Naive thymus-derived CD4-positive, alpha-beta T cell (primary cell): ENCODE measurements at places on chromosomes 16 and 17.

- peak; percentile 62 for DNase-seq
Measured at GRCh38 chr16:30651124-30652004, 604 bp downstream of the PRR14 start.

- DNase-seq, result no peak
Measured at GRCh38 chr17:56978441-56979090, 635 bp downstream of the SCPEP1 start.

DNA sequence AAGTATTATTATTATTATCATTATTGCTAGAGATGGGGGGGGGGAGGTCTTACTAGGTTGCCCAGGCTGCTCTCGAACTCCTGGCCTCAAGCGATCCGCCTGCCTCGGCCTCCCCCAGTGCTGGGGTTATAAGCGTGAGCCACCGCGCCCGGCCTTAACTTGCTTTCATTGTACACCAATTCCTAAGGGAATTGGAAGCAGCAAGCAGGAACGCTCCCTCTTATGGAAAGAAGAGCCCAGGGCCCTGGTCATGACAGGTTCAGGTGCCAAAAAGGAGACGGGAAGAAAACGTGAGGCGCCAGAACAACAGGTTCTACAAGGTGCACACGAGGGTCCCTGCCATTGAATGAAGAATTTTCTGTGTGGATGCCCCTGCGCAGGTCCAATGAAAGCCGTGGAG, 540 bp upstream of the RPL38 start:
- DNase-seq, result no peak

DNA sequence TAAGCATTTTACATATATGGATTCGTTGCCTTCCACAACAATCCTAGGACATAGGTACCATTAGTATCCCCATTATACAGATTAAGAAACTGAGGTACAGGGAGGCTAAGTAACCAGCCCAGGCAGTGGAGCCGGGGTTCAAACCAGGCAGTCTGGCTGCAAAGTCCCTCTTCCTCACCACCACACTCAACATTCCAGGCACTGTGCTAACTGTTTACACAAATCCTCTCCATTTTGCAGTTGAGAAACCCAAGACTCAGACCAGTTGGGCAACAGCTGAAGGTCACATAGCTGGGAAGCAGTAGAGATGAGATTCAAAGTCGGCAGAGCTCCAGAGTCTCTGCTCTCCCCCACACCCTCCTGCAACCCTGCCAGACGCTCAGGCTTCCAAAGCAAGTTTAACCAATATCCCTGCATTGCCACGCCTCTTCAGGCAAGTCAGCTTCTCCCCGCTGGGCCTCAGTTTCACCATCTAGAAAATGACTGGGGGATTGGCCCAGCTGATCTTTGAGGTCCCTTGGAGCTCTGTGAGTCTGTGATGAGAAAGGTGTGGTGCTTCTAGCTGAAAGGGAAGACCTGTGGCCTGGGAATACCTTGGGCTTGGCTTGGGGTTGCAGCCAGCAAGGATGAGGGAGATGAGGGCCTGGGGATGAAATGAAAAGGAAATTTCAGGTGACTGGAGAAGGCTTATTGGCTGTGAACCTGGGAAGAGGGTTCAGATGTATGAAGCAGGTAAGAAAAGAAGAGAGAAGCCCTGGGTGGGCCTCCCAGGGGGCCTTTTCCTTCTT, 14.0 kb downstream of the CCR7 start:
- no peak for DNase-seq

DNA sequence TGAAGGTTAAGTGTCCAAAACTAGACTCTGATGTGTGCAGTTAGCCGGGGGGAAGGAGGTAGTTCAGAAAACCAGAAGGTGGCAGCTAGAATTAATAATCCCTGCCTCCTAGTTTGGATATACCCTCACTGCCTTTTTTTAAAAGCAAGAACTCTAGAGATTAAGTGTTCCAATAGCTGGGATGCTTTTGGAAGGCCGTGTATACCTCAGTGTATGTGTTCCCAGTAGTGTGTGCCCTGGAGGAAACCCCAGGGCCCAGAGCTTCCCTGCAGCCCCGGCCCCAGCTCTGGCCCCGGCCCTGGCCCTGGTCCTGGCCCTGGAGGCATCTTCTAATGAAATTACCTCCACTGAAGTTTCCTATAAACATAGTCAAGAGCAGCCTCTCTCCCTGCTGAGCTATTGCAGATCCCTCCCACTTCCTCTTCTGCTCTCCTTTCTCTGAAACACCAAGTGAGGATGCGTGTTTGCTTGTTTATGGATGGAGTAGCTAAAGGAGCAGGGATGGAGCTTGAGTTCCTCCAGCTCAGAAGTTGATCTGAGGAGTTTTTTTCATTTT, 130.7 kb downstream of the PRKCA start:
- no peak for DNase-seq

- no peak for DNase-seq
Measured at GRCh38 chr17:44023545-44024270, 8.9 kb upstream of the TMEM101 start.

- no peak for DNase-seq
Measured at GRCh38 chr16:28930652-28931051, 1.1 kb upstream of the CD19 start.
